ENCODE measurements at places on chromosomes 4 and X.

DNA sequence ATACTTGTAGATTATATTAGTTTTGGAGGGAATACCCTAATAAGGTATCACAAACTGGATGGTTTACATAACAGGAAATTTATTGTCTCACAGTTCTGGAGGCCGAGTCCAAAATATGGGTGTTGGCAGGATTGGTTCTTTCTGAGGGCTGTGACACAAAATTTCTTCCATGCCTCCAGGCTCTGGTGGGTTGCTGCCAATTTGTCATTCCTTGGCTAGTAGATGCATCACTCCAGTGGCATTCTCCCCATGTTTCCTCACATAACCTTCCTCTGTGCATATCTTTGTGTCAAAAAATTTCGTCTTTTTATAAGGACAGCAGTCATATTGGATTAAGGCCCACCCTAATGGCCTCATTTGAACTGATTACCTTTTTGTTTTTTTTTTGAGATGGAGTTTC is 49.3 kb downstream of the APELA start:
- DNase-seq, result no peak

DNA sequence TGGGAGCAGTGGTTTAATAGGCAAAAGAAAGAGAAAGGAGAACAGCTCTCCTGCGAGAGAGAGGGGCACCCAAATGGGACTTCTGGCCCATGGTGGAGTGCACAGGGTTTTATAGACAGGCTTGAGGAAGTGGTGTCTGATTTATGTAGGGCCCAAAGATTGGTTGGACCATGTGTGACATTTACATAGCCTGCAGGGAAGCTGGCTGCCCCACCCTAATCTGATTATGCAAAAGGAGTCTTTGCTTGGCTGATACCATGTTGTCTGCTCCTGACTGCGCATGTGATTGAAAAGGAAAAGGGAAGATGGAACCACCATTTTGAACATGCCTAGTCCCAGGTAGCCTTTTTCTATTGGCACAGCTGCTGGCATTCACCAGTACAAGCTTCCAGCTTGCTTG is 100.0 kb upstream of the DIPK2B start:
- no peak for DNase-seq

- no peak for DNase-seq
These were observed 123.6 kb downstream of the MGST2 start for GRCh38 chr4:139789096-139789654.

- DNase-seq, result no peak
These were observed 207.3 kb downstream of the SLC7A11 start for GRCh38 chr4:138034871-138035270.

- DNase-seq, result no peak
These were observed 31.8 kb downstream of the PRDM8 start for GRCh38 chr4:80229128-80229527.

- no peak for DNase-seq
These were observed 833.5 kb upstream of the IGFBP7 start for GRCh38 chr4:57943682-57944081.

DNA sequence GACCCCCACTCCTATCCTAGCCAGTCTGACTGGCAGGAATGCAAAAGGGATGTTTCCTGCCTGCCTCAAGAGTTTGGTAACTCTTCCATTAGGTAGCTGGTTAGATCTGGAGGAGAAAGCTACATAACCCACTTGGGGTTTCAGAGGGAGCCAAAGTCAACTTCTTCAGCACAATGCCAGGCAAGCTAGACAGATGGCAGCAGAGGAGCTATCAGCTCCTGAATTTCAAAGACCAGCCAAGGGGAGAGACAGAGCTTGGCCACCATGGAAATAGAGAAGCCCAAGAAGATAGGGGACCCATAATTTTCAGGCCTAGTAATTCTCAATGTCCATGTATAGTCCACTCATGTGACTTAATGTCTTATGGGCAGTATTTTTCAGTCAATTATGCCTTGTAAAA is 56.4 kb downstream of the PGRMC1 start:
- DNase-seq, result no peak

DNA sequence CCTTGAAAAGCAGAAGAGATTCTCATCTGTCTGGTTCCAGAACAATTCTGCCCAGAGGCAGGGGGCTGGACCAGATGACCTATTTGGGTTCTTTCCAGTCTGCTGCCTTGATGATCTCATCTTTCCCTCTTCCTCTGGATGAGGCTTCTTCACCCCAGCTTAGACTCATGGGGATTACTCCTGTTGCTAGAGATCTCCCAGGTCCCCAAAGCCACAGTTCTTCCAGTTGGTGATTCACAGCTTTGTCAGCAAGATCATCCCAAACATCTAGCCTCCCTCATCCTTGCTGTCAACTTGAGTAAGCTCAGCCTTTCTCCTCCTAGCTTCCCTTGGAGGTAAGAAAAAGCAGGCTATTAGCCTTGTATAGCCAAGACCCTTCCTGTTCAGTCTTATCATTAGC is 64.2 kb upstream of the PJA1 start:
- no peak for DNase-seq

GRCh38 chr4:177573507-177573906 is 131.3 kb upstream of the AGA start:
- DNase-seq, result no peak

GRCh38 chr4:82217986-82218715 is 155.6 kb downstream of the HNRNPD start:
- no peak for DNase-seq

DNA sequence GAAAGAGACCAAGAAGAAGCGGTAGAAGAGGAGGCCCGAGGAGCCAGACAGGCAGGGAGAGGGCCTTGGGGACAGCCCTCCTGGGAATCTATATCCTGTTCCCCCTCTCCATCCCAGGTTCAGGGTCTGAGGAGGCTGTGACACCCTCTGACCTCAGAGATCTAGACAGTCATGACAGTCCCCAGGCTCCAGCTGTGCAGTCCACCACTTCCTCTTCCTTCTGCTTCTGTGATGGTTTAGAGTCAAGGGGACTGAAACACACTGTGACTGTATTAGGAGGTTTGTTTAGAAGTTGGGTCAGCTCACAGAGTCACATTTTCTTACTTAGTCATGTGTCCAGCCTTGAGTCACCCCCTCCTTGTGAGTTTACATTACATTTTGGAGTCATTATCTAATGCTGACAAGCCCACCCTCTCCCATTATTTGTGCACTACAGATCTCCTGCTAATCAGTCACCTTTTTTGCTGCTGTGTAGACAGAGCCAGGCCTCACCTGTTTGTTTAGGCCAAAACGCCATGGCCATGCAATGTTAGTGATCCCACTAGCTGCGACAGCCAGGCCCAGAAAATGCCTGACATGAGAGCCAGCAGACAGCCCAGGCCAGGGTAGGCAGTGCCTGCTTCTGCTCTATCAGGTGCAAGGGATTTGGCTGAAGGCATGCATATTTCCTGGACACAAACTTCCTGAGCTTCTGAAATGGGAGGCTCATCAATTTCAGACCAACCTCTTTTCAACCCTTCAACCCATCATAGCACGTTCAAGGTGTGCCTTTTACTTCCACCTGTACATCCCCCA is 26.0 kb downstream of the MANBA start:
- peak; percentile 31 for DNase-seq

DNA sequence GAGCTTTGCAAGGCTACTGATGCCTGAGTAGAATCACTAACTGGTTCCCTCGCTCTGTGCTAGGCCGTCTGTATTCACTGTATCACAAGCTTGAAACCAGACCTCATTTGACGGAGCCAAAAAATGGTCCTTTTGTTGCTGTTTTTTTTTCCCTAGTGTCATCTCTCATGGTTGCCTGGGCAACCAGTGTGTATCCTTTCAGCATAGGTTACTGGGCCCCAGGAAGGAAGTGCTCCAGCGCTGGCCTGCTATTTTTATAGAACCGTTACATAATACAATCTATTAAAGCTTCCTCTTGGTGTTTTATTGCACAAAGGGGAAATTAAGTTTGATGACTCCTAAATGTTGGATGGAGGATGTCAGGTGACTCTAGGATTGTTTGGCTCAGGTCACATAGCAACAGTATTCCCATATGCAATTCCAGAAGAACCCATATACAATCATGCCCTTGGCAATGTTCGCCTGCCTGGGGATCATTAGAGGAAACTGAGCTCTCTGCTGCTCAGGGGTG is 220.4 kb downstream of the SPRY1 start:
- DNase-seq, result peak; percentile 81

- no peak for DNase-seq
These were observed 19.7 kb upstream of the GPAT3 start for GRCh38 chr4:83516042-83516772.

GRCh38 chr4:140136509-140136908 is 17.5 kb downstream of the MAML3 start:
- DNase-seq, result no peak

DNA sequence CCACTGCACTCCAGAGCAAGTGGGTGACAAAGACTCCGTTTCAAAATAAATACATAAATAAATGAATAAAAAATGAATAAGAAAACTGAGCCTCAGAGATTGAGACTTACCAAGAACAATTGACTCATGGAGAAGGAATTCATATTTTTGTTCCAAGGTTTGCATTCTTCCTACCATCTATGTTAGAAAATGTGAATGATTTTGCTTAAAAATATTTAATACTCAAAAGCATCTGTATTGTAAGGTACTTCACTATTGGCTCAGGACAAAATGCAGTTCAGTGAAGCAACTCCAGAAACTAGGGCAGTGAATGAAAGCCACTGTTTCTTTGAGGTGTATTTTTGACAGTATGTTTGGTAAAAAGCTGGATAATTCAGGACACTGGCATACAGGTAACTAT is 54.1 kb downstream of the XAGE2 start:
- no peak for DNase-seq

DNA sequence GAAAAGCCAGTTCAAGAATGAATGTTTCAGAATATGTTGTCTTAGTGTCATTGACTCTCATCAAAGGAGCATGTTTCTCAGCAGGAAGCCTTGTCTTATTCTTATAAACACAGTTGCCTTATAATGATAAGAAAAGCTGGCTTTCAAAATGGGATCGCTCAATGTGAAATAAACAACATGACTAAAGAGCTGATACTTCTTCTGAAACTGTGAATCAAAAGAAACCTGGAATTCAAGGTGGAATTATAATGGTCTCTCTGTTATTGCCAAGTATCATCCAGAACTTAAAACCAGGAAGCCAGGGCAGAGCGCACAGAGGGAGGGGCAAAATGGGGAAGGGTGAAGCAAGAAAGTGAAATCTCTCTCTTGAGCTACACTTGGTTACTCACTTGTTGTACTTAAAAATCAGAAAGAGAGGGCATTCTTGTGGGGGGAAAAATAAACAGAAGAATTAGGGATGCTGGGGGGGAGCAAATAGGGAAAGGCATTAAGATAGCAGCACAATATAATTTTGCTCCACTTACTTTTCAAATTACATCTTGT is 270.0 kb downstream of the MAPK10 start:
- no peak for DNase-seq

GRCh38 chr4:154313004-154313585 is 178.5 kb downstream of the DCHS2 start:
- DNase-seq, result no peak

- DNase-seq, result no peak
These were observed 195.4 kb downstream of the AFAP1 start for GRCh38 chr4:7744142-7744804.

DNA sequence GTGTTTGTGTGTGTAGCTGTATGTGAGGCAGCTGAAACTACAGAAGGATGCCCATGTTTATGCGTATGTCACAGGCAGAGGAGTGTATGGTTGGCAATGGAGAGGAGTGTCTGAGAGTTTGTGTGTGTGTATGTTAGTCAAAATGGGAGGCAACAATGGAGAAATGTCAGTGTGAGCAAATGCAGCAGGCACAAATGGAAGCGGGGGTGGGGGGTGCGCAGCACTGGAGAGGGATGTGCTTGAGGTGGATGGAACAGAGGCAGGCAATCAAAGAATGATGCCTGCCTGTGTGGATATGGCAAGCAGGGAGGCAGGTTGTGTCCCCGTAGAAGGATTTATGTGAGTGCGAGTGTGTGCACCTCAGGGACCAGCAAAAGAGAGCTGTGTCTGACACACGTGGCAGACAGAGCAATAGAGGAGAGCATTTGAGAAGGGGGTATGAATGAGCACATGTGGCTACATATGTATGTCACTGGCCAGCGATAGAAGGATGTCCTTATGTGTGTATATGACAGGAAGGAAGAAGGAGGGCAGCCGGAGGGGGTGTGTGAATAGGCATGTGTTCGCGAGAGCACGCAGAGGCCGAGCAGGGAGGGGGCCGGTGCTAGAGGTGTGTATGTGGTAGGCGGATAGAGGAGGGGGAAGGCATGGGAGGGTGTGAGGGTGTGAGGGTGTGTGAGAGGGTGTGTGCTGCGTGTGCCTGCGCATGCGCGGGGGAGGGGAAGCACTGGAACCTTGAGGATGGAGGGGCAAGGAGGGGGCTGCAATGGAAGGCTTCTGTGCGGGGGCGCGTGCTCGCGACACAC is 1.1 kb downstream of the PJA1 start:
- DNase-seq, result peak; percentile 75

GRCh38 chrX:109856974-109857373 is 123.9 kb upstream of the ACSL4 start:
- DNase-seq, result no peak

GRCh38 chrX:122868631-122869030 is 315.4 kb upstream of the GRIA3 start:
- DNase-seq, result no peak

- DNase-seq, result peak; percentile 63
These were observed 2.0 kb downstream of the PRKX start for GRCh38 chrX:3711331-3711917.

DNA sequence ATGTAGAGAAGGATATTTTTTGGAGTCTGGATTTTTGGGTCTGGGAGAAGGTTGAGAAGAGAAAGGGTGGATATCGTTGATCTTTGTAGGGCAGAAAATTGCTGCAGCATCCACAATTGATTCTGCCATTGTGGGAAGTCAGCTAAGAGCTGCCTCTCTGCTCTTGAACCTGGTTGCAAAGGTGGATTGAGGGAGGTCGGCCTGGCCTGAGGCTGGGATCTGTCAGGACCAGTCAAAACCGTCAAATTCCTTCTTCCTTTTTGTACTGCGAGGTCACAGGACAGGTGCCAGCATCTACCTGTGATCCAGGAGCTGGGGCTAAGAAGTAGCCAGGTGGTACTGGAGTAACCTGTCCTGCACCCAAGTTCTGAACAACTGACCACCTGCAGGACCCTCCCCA is 93.7 kb downstream of the SHOX start:
- DNase-seq, result no peak

DNA sequence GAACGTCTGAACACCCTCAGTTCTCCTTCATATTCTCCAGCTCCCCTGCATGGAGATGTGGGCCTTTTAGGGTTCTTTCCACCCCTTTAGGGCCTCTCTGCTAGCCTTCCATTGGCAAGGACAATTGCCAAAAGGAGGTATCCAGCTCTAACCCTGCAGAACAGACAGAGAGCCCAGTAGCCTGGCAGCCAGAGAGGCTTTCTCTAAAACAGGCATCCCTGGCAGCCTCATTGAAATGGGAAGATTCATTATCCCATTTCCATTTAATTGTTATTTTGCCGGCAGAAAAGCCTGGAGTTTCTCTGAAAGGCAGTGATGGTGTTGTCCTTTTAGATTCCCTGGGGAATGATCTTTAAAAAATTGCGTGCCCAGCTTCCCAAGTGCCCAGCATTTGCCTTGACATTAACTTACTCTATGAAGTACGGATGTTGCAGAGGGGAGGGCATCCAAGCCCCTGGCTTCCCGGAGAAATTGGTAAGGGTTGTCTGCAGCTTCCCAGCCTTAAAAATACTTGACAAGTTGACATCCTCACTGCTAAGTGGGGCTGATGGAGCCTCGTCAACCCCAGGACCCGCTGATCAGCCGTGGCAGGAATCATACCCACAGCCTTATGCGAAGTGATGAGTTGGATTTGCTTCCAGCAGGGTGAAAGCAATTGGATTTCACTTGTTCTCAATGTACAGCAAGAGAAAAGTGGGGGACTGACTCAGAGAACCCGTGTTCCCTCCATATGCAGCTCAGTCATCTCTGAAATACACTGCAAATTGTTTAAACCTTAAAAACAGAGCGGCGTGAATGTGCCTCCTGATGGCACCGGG is 244.1 kb downstream of the CRLF2 start:
- DNase-seq, result no peak
